ENCODE measurements at places on chromosomes 2 and 18.

DNA sequence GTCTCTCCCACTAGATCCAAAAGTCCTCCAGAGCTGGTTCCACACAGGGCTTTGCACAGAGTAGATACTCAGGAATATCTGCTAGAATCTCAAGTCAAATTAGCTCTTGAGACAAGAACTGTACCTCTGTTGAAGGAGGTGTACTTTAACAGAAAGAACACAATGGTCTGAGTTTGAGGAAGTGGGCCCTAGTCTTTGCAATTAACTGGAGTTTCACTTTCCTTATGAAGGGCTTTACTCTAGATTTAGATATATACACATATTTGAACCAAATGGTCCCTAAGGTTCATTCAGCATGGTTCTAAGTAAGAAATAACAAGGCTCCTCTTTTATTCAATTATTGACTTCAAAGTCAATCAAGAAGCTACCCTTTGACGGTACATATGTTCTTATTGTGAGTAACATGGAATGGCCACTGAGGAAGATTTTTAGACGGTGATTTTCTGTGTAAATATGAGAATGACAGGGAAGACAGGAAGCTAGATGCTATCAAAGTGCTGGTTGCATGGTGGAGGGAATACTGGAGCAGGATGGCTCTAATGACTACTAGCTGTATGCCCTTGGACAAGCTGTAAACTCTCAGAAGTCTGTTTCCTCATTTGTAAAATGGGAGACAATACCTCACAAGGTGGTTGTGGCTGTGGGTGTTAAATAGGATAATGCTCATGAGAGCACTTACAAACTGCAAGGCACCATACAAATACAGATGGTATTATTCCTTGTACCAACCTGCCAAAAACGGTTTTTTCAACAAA is 73.5 kb upstream of the SERTAD2 start:
- no peak for DNase-seq

GRCh38 chr2:111032721-111033429 is 87.8 kb upstream of the BCL2L11 start:
- peak; percentile 23 for DNase-seq

DNA sequence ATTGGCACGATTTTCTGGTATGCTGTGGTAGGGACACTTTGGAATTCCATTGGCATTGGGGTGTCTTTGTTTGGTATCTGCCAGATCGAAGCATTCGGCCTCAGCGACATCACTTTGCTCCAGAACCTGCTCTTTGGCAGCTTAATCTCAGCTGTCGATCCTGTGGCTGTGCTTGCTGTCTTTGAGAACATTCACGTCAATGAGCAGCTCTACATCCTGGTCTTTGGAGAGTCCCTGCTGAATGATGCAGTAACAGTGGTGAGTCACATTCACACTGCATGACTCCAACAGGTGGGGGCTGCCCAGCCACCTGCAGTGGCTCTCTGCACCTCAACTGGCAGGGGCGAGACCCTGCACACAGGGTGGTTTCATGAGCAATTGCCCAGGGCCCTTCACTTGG is 38.4 kb downstream of the SLC9A2 start:
- no peak for DNase-seq

GRCh38 chr2:20737505-20737904 is 70.6 kb downstream of the GDF7 start:
- DNase-seq = no peak

DNA sequence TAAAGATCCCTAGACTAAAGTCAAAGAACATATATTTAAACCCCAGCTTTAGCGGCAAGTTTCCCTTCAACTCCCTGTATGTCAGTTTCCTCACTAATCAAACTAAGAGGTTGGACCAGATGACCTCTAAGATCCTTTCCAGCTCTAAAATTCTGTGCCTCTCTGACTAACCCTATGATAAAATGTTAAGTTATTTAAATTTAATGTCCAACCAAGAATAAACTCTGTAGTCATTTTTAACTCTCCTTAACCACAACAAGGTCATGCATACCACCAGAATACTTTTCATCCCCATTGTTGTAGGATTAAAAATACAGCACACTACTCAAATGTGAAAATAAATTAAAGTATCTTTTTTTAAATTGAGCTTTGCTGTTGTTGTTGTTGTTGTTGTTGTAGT is 5.2 kb upstream of the PDE1A start:
- DNase-seq = no peak

DNA sequence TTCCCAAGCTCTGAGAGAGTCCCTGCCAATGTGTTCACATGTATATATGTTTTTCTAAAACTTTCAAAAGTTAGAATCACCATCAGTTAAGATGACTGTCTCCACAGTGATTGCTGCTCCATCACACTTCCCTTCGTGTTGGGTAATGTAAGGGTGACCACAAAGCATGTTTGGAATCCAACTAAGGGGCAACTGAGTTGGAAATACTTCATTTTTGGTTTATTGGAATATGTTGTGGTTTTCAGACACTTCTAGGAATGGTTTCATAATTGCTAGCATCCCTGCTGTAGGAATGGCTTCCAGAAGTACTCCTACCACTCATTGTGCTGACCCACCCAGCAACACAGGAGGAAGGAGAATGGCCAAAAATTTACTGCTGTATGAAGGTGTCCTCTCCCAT is 212.5 kb upstream of the GULP1 start:
- DNase-seq = no peak

Measured in keratinocyte (primary cell).